ENCODE measurements at places on chromosomes 12 and 14.

- DNase-seq: no peak
Measured at GRCh38 chr14:59254146-59254910, 65.9 kb downstream of the DAAM1 start.

GRCh38 chr14:36971263-36971855 is 201.0 kb downstream of the SLC25A21 start:
- DNase-seq: no peak

GRCh38 chr12:12425616-12426015 is 68.7 kb downstream of the BORCS5 start:
- DNase-seq: no peak

- DNase-seq: no peak
Measured at GRCh38 chr12:101859664-101860607, 17.4 kb upstream of the DRAM1 start.

DNA sequence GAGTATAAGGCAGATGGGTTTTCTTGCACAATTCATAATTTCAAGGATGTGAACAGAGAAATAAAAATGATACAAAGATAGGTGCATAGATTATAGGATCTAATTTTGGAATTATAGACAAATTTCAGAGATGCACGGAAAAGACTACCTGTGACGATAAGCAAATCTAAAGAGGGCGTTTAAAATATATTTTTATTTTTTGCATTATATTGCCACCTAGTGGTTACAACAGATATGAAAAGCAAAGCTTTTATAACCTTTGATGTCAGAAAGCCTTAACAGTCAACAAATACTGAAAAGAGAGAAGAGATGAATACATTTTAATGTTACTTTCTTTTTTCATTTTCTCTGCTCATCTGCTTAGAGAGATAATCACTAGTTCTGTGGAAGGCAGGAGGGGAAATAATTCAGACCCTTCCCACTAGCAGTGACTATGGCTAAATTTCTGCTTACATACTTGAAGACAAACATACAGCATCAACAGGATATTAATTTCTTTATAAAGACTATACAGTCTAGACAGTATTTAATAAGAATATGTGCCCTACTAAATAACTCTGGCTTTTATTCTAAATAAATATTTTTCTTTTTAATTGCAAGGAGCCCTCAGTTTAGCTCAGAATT is 46.3 kb downstream of the NTS start:
- no peak for DNase-seq

DNA sequence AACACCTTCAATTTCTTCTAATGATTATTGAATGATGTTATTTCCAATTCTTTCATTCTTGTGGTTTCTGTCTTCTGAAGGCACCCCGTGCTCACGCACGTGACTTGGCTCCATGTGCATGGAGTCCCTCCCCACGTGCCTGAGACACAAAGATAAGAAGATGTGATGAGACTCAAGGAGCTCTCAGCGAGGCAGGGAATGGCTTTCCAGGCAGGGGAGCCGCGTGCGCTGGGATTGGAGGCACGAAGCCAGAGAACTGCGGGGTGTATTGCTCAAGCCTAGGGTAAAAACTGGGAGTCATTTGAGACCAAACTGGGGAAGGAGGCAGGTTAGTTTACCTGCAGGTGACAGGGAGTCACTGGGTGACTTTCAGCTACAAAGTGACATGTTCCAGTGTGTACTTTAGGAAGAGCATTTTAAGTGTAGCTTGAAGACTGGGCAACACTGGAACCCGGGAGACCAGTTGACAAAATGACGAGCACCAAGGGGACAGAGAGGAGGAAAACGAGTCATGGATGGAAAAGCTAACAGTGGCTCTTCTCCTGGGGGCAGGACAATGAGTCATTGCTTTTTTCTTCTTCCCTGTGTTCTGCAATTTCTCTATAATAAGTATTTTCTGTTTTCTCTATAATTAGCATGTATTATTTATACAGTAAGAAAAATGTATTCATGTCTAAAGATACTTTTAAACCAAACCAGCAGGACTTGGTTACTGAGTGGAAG is 311.7 kb upstream of the FKBP4 start:
- DNase-seq: no peak

DNA sequence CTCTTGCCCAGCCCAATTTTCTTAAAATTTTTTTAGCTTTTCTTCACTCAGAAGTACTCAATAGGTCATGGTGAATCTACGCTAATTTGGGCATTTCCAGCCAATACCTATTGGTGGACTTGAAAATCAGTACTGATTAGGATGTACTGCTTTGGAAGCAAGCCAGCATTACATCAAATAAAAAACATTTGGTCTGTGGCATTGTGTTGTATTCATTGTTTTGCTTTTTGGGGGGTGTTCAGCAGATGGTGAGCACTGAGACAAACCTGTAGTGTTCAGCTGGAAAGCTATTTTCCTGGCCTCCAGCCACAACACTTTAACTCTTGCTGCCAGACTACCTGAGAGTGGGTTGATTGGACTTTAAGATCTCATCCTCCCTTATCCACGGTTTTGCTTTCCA is 4.0 kb downstream of the MAPKAPK5 start:
- DNase-seq: no peak

GRCh38 chr12:83700838-83701237 is 1014.1 kb downstream of the TMTC2 start:
- DNase-seq: no peak

GRCh38 chr12:102423462-102423861 is 56.9 kb downstream of the IGF1 start:
- DNase-seq: no peak

DNA sequence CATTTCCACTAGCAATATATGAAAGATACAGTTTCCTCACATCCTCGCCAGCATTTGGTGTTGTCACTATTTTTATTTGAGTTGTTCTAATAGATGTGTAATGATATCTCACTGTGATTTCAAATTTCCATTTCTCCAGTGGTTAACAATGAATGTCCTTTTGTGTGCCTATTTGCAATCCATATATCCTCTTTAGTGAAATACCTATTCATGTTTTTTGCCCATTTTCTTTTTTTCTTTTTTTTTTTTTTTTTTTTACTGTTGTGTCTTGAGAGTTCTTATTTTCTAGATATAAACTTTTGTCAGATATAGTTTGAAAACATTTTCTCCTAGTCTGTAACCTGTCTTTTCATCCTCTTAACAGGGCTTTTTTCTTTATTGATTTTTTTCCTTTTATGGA is 79.0 kb downstream of the FBXL14 start:
- DNase-seq: no peak

- no peak for DNase-seq
Measured at GRCh38 chr14:96252999-96253539, 2.9 kb upstream of the BDKRB1 start.

GRCh38 chr14:99543370-99543769 is 60.6 kb downstream of the CCDC85C start:
- DNase-seq: no peak

- no peak for DNase-seq
Measured at GRCh38 chr12:30088259-30088995, 304.7 kb upstream of the TMTC1 start.

GRCh38 chr14:28407031-28407825 is 359.4 kb upstream of the FOXG1 start:
- no peak for DNase-seq

- DNase-seq: no peak
Measured at GRCh38 chr12:43015090-43015737, 425.7 kb upstream of the PRICKLE1 start.

DNA sequence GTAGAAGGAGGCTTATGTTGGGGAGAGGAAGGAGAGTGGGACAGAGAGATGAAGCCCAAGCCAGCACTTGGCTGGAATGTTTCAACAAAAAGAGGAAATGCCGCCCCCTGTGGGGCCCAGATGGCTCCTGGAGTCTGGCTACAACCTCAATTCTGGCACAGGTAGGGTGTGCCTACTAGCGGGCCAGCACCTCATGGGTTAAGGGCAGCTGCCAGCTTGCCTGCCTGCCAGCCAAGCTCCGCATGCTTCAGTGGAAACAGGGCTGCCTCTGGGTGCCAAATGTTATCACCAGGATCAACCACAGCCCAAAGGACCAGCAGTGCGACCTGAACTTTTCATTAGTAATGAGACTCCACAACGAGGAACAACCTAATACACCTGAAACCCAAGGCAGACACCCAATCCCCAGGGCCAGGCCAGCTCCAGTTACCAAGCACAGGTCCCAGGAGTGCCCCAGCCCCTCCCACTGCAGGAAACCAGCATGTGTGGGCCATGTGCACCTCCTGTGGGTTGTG is 11.3 kb downstream of the RAB15 start:
- DNase-seq: no peak

GRCh38 chr14:52950410-52950897 is 396 bp downstream of the FERMT2 start:
- DNase-seq: no peak

- DNase-seq: no peak
Measured at GRCh38 chr12:116202433-116202832, 75.1 kb downstream of the MED13L start.

DNA sequence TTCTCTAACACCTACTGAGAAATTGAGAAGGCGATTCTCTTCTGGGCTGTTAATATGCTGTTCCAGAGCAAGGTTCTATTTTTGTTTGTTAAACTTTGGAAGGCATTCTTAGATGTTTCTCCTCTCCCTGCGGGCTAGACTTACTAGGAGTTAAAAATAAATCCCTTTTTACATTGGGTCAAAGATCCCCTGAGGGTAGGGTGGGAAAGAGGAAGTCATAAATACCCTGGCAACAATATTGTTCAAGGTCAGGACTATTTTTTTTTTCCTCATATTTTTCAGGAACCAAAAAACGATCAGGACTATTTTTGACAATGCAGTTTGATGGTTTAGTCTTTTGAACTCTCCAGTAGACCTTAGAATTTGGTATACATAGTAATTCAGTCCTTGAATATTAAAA is 12.0 kb upstream of the SLC2A14 start:
- no peak for DNase-seq

- DNase-seq: no peak
Measured at GRCh38 chr12:100699209-100699608, 95.4 kb upstream of the ANO4 start.

DNA sequence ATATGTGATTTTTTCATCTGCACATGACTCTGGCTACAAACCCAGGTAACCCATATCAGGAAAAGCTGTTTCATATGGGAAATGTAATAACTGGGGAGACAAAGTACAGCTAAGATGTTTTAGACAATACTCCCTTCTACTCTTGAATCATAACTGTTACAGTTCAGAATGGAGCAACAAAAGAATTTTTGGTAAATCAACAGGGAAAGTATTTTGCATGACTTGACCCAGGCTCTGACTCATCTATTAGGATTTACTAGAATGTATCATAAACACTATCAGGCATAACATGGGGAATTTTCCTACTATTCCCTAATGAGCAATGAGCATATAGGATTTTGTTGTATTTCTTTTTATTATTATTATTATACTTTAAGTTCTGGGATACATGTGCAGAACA is 553.0 kb downstream of the SLC16A7 start:
- DNase-seq: no peak

DNA sequence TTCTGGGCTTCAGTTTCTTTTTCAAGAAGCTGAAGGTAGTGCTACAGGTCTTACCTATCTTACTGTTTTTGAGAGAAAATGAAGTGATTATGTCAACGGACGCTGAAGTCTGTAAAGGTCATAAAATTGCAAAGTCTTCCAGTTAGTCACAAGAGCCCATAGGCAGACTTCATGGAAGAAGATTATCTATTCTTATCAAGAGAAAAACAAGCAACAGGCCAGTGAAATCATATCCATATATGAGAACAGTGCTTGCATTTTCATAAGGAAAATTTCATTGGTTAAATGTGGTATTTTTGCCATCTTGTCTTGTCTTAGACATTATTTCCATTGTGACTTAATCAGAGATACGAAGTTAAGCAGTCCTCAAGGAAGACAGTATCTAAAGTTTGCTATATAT is 412.7 kb upstream of the SEL1L start:
- DNase-seq: no peak

GRCh38 chr12:114903083-114903691 is 219.2 kb upstream of the TBX3 start:
- DNase-seq: no peak

GRCh38 chr12:90102957-90103652 is 394.5 kb upstream of the ATP2B1 start:
- no peak for DNase-seq

GRCh38 chr12:113302886-113303640 is 31.8 kb downstream of the SLC8B1 start:
- DNase-seq: no peak

DNA sequence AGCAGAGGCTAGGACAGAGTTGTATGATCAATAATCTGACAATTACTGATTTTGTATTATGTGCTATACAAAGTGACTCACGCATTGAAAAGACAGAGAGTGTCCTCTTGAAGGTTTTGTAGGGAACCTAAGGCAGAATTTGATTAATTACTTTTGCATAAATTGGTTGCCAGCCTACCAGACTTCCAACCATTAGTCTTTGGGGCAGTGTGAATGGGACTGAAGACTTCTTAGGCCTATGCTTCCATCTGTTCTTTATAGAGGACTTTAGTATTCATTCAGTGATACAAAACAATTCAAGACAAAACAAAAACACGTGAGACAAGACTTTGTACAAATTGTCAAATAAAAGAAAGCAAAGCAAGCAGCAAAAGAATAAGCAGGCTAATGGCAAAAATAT is 46.5 kb downstream of the ATL1 start:
- no peak for DNase-seq

DNA sequence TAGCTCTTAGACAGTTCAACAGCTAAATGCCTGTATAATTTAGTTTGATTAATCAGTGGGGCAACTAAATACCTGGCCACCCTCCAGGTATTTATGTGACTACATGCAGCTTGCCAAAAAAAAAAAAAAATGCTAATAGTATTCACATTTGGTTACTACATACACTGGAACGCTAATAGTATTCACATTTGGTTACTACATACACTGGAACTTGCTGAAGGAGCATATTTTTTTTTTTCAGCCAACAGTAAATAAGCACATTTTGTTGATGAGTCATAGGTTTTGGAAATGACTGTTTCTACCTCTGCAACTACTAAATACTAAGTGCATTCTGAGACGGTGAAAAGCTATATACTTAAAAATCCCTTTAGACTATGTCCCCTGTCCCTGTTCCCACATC is 1172.3 kb downstream of the LRFN5 start:
- no peak for DNase-seq
